Neural progenitor cell (in vitro differentiated cells): ENCODE measurements at places on chromosomes 12 and 14. TPM values are rescaled to one million over a fixed set of nuclear protein-coding genes. Genes with fewer than 3 reads are reported as not detected.

DNA sequence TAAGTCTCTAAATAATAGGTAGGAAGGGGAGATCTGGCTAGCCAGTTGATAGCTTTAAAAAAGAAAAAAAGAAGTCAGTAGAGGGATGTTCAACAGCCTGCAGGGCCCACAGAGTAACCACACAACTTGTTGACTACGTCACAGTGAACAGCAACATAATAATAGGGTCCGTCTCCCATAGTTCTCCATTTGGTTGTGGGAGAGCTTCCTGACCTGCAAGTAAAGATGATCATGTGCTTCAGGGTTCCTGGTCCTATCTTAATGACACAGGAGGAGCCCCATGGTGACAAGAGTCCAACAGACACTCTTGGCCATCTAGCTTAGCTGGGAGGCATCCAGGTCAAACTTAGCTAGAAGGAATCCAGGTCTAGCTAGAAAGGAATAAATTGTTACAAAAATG, 36.2 kb downstream of the FGD6 start:
- no peak for DNase-seq
- no peak overlapping the region for H3K4me3 ChIP-seq
- H3K27ac ChIP-seq, result no peak overlapping the region
- H3K36me3 ChIP-seq, result no peaks in the 10 kb centered on the region
- no peaks in the 10 kb centered on the region for H3K27me3 ChIP-seq

The MYL2 gene
- total RNA-seq, result not detected in 2 replicates

- no peak overlapping the region for H3K27ac ChIP-seq
- H3K36me3 ChIP-seq, result no peaks in the 10 kb centered on the region
- no peaks in the 10 kb centered on the region for H3K27me3 ChIP-seq
- no peaks in the 10 kb centered on the region for H3K4me1 ChIP-seq
Measured at GRCh38 chr14:81474148-81474492, 59.5 kb downstream of the SEL1L start.

DNA sequence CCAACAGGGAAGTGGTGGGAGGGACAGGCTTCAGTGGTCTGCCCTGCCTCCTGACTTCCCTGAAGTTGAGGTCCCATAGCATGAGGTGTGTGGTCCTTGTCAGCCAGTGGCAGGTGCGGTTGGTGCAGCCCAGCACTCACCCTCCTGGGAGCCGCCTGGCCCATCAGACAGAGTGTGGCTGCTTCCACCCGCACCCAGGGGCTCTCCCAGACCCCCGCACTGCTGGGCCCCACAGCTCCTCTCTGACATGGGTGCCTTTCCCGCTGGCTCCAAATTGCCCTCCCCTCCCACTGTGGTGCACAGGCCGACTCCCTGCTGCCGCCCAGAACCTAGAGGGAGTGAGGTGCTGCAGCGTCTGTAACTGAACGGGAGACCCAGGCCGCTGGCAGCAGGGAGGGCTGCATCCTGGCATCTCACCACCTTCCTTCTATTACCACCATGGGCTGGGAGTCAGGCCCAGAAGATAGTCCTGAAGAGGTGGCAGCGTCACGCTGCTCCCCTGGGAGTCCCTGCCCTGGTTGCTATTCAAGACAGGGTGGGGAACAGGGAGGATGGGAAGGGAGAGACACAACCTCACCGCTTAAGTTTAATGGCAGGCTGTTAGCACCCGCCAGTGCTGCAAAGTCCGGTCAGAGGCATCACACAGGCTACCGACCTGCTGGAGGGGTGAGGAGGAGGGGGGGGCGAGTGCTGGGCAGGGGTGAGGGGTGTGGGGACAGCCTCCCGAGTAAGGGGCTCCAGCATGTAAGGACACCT, 180.6 kb upstream of the PRMT8 start:
- no peaks in the 10 kb centered on the region for H3K27me3 ChIP-seq
- H3K36me3 ChIP-seq, result no peaks in the 10 kb centered on the region
- no peaks in the 10 kb centered on the region for H3K4me1 ChIP-seq

DNA sequence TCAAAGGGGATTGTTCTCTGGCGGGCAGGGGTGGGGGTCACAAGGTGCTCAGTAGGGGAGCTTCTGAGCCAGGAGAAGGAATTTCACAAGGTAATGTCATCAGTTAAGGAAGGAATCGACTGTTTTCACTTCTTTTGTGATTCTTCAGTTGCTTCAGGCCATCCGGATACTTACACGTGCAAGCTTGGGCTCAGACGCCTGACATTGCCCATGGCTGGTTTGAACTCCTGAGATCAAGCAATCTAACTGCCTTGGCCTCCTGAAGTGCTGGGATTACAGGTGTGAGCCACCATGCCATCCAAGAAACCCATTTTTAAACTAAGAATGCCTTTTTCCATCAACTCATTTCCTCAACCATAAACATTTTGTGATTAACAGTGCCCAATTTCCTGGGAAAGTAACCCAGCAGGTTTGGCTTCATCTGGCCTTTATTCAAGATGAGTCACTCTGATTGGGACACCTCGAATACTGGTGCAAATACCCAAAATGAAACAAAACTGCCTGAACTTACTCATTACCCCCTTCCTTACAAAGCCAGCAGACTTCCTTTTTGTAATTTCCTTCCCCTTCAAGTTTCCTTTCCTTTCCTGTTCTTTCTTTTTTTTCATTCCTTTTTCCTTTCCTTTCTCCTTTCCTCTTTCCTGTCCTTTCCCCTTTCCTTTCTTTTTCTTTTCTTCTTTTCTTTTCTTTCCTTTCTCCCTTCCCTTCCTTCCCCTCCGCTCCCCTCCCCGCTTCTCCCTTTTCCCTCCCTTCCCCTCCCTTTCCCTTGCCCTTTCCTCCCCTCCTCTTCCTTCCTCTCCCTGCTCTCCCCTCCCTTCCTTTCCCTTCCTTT, 10.2 kb upstream of the RNASE10 start:
- no peak for DNase-seq
- no peak overlapping the region for H3K27ac ChIP-seq
- H3K36me3 ChIP-seq, result no peaks in the 10 kb centered on the region
- no peak overlapping the region for H3K4me3 ChIP-seq
- peaks cover 6% of the 10 kb centered on the region for H3K4me1 ChIP-seq
- no peaks in the 10 kb centered on the region for H3K27me3 ChIP-seq

The P2RX2 gene
- 0.15 TPM in 1 of 2 replicates, not detected in the other for total RNA-seq

The IRF9 gene
- 6.9 and 9.7 TPM in 2 replicates for total RNA-seq
